ENCODE measurements at places on chromosomes 16 and 17.

GRCh38 chr17:56292578-56292977 is 139.3 kb downstream of the ANKFN1 start:
- no peak for DNase-seq

DNA sequence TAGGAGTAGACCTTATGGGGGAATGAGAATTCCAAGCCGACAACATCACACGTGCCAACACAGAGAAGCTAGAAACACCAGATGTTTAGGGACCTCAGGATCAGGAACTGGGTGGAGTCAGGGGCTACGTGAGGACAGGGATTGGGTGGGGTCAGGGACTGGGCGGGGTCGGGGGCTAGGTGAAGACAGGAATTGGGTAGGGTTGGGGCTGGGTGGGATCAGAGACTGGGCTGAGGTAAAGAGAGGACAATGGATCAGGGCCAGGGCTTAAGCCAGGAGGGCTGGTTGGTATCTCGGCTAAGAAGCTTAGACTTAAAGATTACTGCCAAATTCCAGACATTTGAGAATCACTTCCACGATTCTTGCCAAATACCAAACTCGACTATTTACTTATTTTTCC is 11.6 kb downstream of the TEKT5 start:
- DNase-seq: no peak

- no peak for DNase-seq
Measured at GRCh38 chr17:19656851-19657581, 8.5 kb downstream of the ALDH3A2 start.

DNA sequence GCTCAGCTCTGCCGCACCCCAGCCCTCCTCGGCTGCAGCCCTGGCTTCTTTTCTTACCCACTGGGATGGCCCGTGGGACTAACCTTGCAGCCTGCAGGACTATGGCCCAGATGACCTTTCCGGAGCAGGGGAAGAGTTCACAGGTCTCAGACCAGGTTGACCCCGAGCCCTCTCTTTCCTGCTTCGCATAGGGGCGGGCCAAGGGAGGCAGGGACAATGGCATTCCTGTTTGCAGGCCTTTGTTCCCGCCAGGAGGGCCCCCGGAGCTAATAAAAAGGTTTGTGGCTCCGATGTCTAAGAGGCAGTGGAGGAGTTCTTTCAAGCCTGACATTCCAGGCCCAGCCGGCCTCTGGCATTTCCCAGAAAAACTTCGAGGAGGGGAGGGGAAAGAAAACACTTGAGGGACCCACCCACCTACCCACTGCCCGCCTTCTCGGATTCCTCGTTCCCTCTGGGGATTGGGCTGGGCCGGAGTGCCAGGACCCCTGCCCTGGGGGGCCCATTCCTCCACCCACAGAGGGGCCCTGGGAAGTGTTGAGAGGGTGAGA is 5.8 kb upstream of the SOCS3 start:
- peak; percentile 81 for DNase-seq
